ENCODE measurements at places on chromosomes 1 and 21.

DNA sequence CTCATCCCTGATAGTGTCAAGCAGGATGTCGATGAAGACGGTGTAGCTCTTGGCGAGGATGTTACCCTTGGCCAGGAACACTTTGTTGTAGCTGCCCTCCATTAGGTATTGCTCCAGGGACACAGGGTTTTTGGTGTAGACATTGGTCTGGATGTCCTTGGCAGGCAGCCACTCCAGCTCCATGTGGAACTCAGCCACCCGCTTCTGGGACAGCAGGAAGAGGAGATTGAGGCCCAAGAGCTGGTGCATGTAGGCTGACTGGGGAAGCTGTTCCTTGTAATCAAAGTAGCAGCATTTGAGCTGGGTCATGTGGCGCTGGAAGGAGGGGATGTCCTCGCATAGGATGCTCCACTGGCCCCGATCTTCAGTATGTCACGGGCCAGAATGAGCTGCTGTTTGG is 9.5 kb downstream of the IL6R start:
- no peak for DNase-seq

DNA sequence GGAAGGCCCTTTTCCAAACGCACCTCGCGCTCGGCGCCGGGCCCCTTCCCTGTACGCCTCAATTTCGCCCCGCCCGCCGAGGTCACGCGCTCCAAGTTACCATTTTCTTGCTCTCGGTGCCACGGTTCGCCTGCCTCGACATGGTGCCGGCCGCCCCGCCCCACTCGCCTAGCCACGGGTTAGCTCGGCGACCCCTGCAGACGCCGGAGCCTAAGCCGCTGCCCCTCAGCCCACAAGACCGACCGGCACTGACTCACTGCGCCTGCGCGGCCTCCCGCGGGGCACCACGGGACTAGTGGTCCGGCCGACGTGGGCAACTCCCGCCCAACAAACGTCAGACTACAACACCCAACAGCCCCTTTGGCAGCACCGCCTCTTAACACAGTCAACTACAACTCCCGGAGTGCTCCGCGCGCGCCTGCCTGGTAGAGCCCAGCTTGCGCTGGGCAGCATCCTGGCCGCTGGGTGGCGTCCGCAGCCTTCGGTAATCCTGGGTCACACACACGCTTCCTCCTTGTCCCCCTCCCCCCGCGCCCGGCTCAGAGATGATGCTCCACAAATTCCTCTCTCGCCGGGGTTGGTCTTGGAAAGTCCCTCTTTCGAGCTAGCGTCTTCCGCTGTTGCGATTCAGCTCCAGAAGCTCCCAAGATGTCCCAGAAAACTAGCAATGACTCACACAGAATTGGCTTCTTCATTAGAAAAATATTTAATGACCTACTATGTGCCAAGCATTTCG is at the start of gene TRAPPC3:
TRAPPC3 (minus strand) TSS at position 250 of the 736 bp plus-strand sequence; CDS start at position 142, 108 bp downstream.
- DNase-seq: peak; percentile 99

- peak; percentile 47 for DNase-seq
These were observed 12.9 kb downstream of the PLA2G2F start for GRCh38 chr1:20151906-20152598.

GRCh38 chr1:87951852-87952251 is 623.2 kb downstream of the LMO4 start:
- DNase-seq: no peak

- DNase-seq: no peak
These were observed 262.1 kb downstream of the BRINP2 start for GRCh38 chr1:177432897-177433296.

Data from SK-N-DZ (cell line).